Kidney (tissue), 22 donors: ENCODE measurements at places on chromosomes 11 and 22.

DNA sequence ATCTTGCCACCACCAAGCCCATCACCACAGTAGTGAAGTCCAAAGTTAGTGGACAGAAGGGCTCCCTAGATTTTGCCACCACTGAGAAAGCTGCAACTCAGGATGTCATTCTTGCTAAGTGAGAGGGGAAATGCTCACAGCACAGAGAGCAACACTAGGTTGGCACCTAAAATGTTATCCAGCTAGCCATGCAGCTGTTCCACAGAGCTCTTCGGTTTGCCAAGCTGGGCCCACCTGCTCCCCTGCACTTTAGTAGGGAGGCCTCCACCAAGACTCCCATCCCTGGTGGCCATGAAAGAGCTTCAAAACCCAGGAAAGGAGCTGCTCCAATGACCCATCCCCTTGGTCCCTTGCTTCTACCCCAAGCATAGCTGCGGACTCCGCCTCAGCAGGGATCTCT lies 63.8 kb downstream of the TRIM29 start:
- no peak for DNase-seq

GRCh38 chr11:47355283-47356128 lies 3.0 kb upstream of the MYBPC3 start:
- peak; percentile 95 for DNase-seq

GRCh38 chr22:19203834-19204233 lies 25.3 kb upstream of the SLC25A1 start:
- no peak for DNase-seq

- no peak for DNase-seq
Measured at GRCh38 chr11:10743354-10744000, 7.6 kb upstream of the CTR9 start.

GRCh38 chr11:75656044-75656727 lies 12.7 kb downstream of the MAP6 start:
- no peak for DNase-seq

- DNase-seq = no peak
Measured at GRCh38 chr11:109236188-109236587, 185.8 kb upstream of the C11orf87 start.

DNA sequence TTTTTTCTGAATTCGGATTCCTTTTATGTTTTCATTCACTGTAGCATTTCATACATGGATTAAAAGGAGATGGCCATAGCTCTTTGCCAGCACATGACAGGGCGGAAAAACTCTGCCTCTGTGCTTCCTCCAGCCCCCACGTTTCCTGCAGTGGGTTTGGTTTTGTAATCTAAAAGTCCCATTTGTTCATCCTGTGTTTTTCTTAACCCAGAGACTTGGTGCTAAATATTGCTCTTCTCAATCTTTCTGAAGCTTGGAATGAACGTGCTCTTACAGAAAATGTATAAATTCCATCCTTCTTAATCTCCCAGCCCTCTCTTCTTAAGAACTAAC lies 89.9 kb downstream of the PPP6R3 start:
- DNase-seq = no peak

GRCh38 chr11:43547889-43548381 lies 132.6 kb upstream of the HSD17B12 start:
- peak; percentile 15 for DNase-seq
